ELF-1 (cell line): ENCODE measurements at places on chromosomes 6 and 20.

DNA sequence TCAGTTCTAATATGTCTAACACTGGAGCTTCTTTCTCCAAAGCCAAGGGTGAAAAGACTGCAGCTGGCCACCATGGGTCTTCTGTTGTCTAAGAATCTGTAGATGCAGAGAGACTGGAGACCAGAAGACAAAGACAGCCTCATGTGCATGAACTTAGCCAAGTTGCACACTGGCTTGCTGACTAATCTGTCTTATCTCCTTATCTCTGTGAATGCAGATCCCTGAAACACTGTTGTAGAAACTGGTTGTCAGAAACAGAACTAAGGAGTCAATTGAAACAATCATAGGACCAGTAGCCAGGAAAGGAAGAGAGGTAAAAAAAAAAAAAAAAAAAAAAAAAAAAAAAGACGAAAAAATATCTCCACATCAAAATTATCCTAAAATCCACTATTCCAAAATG, 109.7 kb downstream of the BFSP1 start:
- DNase-seq, result no peak

DNA sequence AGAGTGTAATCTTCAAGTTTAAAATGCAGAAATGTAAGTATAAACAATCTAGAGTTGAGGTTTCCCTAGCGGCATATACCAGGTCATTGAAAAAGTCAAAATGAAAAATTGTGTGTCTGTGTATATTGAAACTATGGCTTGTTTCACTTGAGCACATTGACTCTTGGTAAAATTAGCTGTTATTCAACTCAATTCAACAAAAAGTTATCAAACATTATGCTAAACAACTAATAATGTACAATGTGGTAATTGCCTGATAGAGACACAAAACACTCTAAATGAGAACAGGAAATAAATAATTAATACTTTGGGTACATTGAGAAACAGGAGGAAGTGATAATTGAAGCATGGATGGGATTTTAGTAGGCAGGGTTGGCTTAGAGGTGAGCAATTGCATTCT, 444.8 kb downstream of the CDKAL1 start:
- no peak for DNase-seq

DNA sequence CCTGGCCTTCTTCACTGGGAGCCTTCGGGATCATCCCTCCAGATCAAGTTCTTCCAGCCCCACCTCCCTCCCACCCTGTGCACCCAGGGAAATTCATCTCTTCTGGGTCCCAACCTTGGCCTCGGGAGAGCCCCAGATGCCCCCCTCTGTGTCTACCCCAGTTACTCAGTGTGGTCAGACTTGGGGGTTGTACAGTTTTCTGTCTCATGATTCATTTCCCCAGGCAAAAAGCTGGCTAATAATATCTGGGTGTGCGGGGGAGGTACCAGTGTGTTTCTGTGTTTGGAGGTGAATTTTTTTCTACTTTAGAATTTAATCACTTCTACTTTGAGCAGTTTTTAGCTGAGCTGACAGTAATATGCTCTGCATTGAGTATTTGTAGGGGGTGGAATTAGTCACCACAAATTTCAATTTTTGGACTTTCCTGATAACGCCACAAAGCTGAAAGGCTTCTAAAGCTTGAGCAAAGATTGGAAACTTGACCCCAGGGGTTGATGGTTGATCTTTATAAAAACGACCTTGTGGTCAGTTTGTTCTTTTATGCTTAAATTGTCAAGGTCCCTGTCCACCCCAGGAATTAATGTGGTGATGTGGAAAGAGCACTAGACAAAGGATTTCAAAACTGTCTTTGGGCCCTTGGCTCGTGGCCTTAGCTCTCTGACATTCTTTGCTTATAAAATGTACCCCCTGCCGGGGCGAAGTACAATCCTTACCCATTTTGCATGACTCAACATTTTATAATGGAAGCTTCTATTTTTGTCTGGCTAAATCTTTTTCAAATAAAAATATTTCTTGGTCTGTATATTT, 284.7 kb upstream of the TAB2 start:
- no peak for DNase-seq

DNA sequence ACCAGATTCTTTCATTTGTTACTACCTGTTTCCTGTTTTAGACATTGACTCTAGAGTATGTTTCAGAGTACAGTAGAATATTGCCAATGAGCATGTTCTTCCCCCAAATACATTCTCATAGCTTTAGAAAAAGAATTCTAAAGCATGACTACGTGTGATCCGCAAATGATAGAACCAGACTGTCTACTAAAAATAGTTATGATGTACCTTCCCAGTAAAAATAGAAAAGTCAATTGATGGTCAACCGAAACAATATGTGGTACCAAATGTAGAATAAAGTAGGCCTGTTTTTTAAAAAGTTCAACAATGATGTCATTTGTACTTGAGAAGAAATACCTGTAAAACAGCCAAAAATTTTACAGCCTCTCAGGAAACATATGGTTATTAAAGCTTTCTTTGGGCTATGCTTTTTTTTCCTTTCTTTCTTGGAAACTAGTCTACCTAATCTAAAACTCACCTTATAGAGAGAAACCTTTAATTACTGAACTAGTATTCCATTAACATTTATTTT, 130.1 kb upstream of the MTHFD1L start:
- no peak for DNase-seq

- DNase-seq, result no peak
Observed at GRCh38 chr20:10129749-10130148, 88.9 kb upstream of the SNAP25 start.

GRCh38 chr6:2734488-2735166, 16.1 kb downstream of the MYLK4 start:
- DNase-seq, result no peak

DNA sequence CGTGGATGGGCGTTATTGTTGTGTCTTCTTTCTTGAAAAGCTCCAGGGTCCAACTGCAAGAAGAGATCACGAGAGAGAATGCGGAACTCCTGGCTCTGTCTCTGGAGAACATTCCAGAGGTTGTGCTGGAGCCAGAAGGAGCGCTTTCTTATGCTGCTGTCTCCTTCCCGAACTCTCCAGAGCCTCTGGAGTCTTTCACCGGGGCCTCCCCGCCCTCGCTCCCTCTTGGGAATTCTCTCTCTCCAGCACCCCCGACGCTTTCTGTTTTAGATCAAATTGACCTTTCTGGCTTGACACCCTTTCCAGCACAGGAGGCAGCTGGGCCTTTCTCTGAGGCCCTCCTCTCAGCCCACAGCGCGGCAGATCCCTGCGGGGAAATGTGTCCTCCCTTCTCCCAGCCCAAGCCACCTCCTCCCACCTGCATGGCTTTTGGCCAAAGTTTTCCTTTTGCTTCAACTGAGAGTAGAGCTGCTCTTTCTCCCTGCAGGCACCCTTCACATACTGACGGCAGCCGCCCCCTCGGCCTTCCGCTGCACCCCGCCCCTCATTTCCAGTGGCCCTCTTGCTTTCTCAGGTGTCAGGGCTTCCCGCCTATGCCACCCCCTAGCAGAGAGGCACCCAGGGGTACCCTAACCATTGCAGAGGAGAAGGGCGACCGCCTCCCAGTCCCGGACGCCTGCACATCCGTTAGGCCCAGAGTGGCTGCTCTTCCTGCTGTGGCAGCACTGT, 6.6 kb upstream of the CCR6 start:
- DNase-seq, result peak; percentile 61

DNA sequence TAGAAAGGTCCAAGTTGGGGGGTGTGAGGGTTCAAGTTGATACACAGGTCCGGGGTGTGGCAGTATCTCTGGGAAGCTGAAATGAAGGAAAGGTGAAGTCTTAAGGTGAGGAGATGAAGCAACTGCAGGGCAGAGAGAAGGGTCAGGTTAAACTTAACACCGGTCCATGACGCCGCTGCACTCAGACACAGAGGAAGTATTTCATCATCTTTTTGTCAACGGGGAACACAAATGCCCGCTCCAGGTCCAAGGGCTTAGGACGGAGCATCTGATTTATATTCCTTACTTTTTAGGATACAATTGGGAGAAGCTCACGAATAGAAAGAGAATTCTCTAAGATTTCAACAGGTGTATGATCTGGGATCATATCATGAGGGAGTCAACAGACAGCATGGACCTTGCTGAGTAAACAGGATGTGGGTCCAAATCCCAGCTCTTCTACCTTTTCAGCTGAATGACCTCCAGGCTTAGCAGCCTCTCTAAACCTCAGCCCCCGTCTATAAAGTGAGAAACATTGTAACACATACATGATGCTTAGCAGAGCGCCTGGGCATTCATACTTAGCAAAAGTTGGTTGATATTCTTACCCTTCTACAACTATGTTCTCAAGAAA, 197.5 kb downstream of the ATXN1 start:
- DNase-seq, result no peak
